Left ventricle myocardium superior (tissue), 1 donor: ENCODE measurements at places on chromosomes 16 and 17. TPM values are rescaled to one million over a fixed set of nuclear protein-coding genes. Genes with fewer than 3 reads are reported as not detected.

The AURKB gene
- 0.47 TPM for total RNA-seq

DNA sequence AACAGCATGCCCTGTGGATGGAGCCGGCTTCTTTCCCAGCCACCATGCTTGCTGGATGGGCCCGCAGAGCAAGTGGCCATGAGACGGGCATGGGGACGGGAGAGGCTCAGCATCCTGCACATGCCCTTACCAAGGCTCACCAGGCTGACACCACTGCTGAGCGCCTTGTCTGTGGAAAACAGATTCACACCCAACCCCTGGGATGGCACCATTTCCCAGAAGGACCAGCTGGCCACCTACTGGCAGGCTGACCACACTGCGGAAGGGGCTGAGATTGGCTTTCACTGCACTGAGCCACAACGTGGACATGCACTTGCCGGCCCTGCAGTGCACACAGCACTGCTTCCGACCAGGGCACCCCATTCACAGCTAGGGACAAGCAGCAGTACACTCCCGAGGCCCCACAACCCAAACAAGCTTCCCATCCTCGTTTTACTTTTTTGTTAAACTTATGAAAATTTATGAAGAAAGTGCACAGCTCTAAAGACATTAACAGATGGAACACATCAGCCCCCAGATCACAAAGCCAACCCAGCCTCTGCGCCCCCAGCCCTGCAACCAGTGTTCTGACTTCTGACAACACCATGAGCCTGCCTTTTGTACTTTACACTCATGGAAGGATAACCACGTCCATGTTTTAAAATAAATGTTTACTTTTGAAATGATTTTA lies 13.9 kb upstream of the KRTAP17-1 start:
- no peak for DNase-seq

GRCh38 chr17:75645501-75645888 lies 12.3 kb downstream of the SMIM5 start:
- no peak for DNase-seq

DNA sequence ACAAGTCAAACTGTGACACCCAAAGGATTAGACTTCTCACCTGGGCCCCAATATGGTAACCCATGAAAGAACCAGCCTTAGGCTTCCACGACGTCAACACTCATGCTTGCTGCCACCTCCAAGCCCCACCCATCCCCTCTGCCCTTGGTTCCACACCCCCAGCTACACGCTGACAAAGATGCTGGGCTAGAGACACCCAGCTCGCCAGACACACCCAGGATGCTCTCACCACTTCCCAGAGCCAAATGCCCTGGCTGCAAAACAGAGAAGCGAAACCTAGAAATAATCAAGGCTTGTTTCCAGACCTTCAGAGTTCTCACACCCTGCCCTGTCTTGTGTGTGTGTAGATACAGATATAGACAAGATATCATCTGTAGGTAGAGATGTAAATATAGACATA lies 26.0 kb upstream of the ADCY9 start:
- DNase-seq: no peak

DNA sequence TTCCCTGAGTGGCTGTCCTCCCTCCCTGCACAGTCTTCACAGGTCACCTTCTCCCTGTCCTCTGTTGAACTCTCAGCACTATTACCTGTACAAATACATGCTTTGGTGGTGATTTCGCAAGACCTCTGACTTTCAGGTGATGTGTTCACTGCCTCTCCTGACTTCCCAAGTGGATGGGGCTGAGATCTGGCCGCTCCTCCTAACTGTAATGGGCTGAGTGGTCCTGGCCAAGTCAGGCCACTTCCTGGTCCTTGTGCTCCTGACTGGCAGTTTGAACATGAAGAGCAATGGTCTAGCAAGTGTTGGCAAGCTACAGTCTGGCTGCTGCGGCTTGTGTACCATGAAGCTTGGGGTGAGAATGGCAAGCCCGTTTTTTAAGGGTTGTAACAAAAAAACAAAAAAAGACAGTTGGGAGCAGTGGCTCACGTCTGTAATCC lies 11.7 kb upstream of the TMED6 start:
- no peak for DNase-seq

GRCh38 chr17:51954232-51954765 lies 204.2 kb downstream of the CA10 start:
- DNase-seq: no peak

The GPR179 gene
- total RNA-seq: not detected

The CNTNAP4 gene
- total RNA-seq: not detected

The ENGASE gene
- total RNA-seq: 32.8 TPM

The SNTB2 gene
- 10.4 TPM for total RNA-seq

- DNase-seq: peak; percentile 76
Observed at GRCh38 chr16:10865991-10866966, 10.7 kb upstream of the CIITA start.

DNA sequence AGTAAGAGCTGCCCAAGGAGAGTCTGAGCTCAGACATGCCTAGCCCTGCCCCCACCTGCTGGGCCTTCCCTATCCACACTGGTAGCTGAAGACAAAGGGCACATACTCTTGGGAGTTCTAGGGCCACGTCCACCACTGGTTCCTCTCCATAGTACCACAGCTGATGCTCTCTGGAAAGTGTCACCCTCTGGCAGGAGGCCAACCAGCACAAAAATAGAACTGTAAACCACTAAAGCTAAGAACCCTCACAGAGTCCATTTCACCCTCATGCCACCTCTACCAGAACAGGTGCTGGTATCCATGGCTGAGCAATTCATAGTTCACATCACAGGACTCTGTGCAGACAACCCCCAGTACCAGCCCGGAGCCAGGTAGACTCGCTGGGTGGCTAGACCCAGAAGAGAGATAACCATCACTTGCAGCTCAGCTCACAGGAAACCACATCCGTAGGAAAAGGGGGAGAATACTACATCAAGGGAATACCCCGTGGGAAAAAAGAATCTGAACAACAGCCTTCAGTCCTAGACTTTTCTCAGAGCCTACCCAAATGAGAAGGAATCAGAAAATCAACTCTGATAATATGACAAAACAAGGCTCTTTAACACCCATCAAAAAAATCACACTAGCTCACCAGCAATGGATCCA lies 115.3 kb downstream of the CEP112 start:
- DNase-seq: peak; percentile 48

The KREMEN2 gene
- not detected for total RNA-seq

- no peak for DNase-seq
Observed at GRCh38 chr17:78888941-78889518, 14.0 kb downstream of the CEP295NL start.

DNA sequence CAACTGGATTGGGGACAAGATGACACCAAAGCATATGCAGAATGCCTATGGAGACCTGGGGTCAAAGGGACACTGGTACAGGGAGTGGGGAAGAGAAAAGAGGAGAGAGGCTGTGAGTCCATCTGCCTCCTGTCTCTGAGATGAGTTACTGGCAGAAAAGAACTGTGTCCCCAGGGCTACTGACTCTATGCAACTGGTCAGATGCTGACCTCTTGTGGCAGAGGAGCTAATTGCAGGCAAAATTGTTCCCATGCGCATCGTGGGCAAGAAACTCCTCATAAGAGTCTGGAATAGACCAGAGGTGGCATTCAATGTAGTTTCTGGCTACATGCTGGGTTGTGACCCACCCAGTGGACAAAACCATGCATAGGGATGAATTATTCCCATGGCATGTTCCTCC lies 26.1 kb upstream of the MLKL start:
- no peak for DNase-seq

The CHP2 gene
- total RNA-seq: not detected
